ENCODE measurements at places on chromosomes 6 and 20. TPM values are rescaled to one million over a fixed set of nuclear protein-coding genes. Genes with fewer than 3 reads are reported as not detected.

- peaks cover 10% of the 10 kb centered on the region for H3K27me3 ChIP-seq
- H3K4me1 ChIP-seq, result no peaks in the 10 kb centered on the region
- H3K27ac ChIP-seq, result no peak overlapping the region
- no peak for DNase-seq
- H3K36me3 ChIP-seq, result no peaks in the 10 kb centered on the region
- no peak overlapping the region for H3K4me3 ChIP-seq
These were observed 52.9 kb downstream of the ATP9A start for GRCh38 chr20:51715163-51715855.

GRCh38 chr6:91480402-91480801 lies 893.5 kb upstream of the MAP3K7 start:
- no peaks in the 10 kb centered on the region for H3K36me3 ChIP-seq
- no peak overlapping the region for H3K4me3 ChIP-seq
- DNase-seq, result no peak

DNA sequence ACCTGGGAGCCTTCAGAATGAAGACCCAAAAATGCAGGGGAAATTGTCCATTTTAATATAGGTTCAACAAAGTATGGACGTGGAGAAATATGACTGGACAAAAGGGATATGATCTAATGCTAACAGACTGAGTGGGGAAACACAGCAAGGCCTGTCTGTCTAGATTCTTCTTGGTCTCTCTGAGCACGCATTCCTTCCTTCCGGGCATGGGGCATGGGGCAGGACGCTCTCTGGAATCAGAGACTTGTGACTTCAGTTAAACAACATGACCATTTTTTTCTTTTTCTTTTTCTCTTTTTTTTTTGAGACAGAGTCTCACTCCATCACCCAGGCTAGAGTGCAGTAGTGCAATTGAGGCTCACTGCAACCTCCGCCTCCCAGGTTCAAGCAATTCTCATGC lies 31.9 kb downstream of the ZBTB2 start:
- peaks cover 7% of the 10 kb centered on the region for H3K4me1 ChIP-seq
- peaks cover 19% of the 10 kb centered on the region for H3K36me3 ChIP-seq
- no peaks in the 10 kb centered on the region for H3K27me3 ChIP-seq
- H3K27ac ChIP-seq, result no peak overlapping the region
- DNase-seq, result no peak
- no peak overlapping the region for H3K4me3 ChIP-seq

GRCh38 chr20:25230166-25230831 lies 17.6 kb upstream of the PYGB start:
- no peak overlapping the region for H3K27ac ChIP-seq
- DNase-seq, result no peak
- no peak overlapping the region for H3K4me3 ChIP-seq

DNA sequence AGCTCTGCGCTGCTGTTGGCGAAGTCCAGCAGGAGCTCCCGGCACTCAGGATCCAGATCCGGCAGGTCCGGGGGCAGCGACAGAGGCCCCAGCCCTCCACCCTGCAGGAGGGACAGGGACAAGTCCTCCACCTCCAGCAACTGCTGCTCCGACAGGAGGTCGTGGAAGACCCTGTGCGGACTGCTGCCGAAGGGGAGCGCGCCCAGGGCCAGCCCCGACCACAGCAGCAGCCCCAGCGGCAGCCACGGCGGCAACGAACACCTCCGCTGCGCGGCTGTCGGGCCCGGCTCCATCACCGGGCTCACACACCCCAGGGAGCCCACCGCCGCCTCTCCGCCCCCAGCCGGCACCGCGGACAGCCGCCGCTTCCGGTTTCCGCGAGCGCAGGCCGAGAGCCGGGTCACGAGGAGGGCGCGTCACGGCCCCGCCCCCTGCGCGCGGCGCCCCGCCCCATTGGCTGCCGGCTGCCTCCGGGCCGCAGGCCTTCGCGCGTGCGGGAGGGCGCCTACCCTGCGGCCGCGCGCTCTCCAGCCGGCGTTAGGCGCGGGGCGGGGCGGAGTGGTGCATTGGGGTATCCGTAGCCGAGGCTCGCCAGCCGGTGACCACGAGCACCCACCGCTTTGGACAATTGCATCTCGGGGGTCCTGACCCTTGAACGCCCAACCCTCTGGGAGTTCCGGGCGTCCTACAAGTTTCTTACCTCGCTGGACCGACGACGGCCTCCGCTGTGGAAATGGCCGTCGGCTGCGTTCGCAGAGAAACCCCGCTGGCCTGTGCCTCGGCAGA lies at the start of gene OSTM1:
TSS of gene OSTM1 (minus strand) at position 383 of the 786 bp plus-strand sequence. CDS start at position 293, 90 bp downstream.
- H3K27me3 ChIP-seq, result peaks cover 15% of the 10 kb centered on the region
- peaks cover 20% of the 10 kb centered on the region for H3K4me1 ChIP-seq
- H3K36me3 ChIP-seq, result peaks cover 11% of the 10 kb centered on the region
- H3K27ac ChIP-seq, result peak within 1 kb of the TSS; percentile 79

Gene CEBPB
- 38.3 TPM for total RNA-seq

Gene RIMS1
- total RNA-seq, result not detected

All from activated naive CD8-positive, alpha-beta T cell treated with anti-CD3 and anti-CD28 coated beads, Interleukin-2, amount 10 ng/mL, durations not matched to agents 7 days and 5 days (primary cell).